ENCODE measurements at places on chromosomes 3 and 15.

- DNase-seq = no peak
Observed at GRCh38 chr3:109702252-109702651, 364.9 kb upstream of the DPPA4 start.

- DNase-seq = peak; percentile 42
Observed at GRCh38 chr3:130759692-130760338, 13.2 kb upstream of the PIK3R4 start.

DNA sequence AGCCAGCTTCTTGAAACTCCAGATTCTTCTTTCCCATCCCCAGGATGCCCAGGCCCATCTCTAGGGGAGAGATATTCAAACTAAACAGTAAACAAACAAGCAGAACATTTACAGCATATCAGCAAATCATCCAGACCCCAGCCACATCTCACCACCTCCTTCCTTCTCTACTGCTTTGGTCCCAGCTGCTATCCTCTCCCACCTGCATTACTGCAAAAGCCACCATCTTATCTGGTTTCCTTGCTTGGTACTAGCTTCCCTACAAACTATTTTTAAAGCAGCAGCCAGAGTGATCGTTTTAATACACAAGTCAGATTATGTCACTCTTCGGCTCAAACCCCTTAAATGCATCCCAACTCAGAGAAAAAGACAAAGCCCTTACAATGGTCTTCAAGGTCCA, 4.8 kb downstream of the LYSMD2 start:
- no peak for DNase-seq

DNA sequence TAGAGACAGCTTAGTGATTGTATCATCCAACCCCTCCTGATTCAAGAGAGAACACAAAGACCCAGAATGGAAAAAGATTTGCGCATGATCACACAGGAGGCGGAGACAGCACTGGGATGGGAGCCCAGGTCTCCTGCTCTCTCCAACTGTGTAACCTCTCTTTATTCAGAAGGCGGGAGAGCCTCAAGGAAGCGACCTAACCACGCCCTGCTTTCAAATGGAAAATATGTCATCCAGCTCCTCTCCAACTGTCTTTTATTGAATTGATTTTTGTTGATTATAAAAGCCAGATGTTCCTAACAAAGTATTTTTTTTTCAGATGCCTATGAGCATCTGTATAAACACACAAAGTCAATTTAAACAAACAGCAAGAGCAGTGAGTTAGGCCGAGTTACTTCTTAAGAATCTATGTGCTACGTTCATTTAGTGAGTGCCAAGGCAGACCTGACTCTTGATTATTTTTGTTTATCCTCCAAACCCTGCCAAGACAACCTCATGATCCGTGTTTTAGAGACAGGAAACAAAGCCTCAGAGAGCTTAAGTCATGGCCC, 74.5 kb downstream of the BFSP2 start:
- DNase-seq = peak; percentile 75

GRCh38 chr3:115680803-115681345, 57.6 kb downstream of the GAP43 start:
- DNase-seq = no peak

- DNase-seq = no peak
Observed at GRCh38 chr3:66675366-66675765, 174.5 kb upstream of the LRIG1 start.

DNA sequence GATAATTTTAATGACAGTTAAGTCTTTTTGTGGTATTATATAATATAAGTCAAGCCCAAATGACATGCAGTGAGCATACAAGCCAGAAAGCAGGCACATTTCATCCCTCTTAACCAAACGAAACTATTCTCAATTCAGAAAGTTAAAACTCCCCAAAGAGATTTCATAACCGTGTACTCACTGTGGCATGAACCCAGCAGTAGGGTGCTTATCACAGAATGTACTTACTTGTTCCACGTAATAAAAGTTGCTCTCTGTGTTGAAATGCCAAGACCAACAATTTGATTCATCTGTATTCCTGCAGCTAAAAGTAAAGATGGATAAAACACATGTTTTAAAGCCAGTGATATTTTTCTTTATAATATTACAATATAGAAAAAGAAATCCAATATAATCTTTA, 12.1 kb downstream of the GK5 start:
- DNase-seq = no peak

GRCh38 chr15:68829068-68829467, 8.4 kb upstream of the ANP32A start:
- DNase-seq = no peak

DNA sequence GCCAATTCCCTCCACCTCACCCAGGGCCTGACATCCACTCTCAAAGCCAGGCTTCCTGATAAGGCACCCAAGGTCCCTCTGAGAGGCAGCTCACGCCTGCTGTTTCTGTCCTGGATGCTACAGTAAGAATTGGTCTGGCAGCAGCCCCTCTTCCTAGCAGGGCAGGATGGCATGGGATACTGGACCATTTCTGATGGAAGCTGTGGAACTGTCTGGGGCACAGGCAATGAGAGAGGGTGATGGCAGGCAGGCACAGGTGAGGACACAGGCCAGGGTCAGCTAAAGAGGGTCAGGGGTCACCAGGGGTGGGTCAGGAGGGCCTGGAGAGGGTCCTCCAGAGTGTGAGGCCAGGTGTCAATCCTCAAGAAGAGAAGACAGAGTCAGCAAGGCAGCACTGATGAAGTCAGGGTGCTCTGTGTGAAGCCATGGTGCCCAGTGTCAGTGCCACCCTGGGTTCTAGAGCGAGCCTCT, 41.9 kb upstream of the SLC41A3 start:
- DNase-seq = no peak

- no peak for DNase-seq
Observed at GRCh38 chr3:106783231-106783630, 594.0 kb upstream of the CCDC54 start.

- DNase-seq = peak; percentile 70
Observed at GRCh38 chr15:69128667-69129311, 31.6 kb upstream of the GLCE start.

GRCh38 chr15:89907289-89907688, 5.5 kb downstream of the ARPIN start:
- DNase-seq = no peak

DNA sequence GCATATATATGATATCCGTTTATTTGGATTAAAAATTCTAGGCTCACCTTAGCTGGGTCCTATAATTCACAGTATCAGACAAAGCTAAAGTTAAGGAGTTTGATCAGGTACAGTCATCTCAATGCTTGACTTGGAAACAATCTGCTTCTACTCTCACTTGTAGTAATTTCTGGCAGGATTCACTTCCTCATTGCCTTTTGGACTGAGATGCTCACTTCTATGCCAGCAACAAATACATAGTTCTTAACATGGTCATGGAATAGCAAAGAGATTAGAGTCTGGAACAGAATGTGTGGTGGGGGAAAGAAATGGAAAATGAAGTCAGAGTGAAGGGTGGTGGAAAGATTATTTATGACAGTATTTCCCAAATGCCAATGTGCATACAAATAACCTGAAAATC, 693.6 kb downstream of the CADM2 start:
- DNase-seq = no peak

- no peak for DNase-seq
Observed at GRCh38 chr3:10442151-10442795, 63.1 kb downstream of the ATP2B2 start.
